ENCODE measurements at places on chromosomes 16 and 17.

- no peak for DNase-seq
These were observed 9.1 kb upstream of the SLC12A3 start for GRCh38 chr16:56855946-56856345.

DNA sequence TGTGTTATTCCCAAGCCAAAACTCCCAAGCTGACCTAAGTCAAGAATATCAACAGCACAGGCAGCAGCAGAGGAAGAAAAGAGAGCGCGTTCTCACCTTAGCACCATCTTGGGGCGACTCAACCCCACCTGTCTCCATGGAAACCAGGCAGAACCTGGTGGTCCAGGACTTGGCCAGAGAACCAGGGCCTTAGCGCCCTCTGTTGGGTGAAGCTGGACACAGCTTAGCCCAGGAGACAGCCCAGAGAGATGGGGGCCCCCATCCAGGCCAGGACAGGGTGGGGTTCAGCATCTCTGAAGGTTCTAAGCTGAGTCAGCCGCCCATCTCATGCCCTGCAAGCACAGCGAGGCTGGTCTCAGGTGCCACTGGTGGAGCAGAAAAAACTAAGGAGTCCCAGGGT is 60.1 kb upstream of the TMEM132E start:
- DNase-seq: no peak

DNA sequence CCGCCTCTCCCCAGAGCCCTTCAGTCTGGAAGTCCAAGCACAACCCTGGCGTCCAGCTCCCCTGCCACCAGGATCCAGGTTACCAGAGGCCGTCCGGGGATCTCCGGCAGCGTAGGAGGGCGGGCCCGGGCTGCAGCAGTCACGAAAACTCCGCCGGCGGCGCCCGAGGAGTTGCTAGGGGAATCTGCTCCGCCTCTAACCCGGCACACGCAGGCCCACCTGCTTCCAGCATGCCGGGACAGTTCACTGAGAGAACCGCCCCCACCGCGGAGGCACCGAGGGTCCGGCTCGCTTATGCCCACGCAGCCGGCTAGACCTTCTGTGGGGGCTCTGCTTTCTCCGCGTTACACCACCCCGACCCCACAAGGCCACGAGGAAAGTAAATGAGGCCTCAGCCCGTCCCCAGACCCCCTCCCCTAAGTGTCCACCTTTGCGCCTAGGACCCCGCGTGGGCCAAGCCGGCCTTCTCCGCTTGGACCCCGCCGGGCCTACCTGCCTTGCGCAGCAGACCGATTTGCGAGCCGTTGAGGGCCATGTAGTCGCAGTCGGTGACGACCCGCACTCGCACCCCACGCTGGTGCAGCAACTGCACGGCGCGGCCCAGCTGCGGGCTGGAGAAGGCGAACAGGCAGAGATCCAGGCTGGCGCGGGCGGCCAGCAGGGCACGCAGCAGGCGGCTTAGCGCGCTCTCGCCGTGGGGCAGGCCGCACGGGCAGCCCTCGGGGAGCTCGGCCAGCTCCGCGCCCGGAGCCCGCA is 587 bp downstream of the PLD6 start:
- DNase-seq: no peak

GRCh38 chr16:10824111-10824893 is 5.7 kb upstream of the TVP23A start:
- DNase-seq: no peak
